Naive thymus-derived CD4-positive, alpha-beta T cell (primary cell): ENCODE measurements at places on chromosomes 5 and 9.

GRCh38 chr5:142181547-142182163 is 73.1 kb downstream of the NDFIP1 start:
- no peak for DNase-seq

DNA sequence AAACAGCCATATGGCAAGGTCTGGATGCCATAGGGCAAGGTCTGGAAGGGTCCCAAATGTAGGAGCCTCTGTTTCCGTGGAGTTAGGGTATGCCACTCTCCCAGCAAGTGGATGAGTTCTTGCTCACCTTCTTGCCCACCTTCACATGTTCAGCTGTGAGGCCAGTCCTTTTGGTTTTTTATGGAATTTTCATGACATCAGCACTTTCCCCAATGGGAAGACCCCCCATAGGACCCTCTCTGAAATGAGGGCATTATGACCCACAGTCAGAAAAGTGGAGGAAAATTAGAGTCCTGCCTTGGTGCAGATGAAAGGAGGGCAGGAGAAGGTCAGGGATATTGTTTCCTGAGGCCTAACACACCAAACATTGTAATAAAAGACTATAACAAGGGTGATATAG is 53.9 kb downstream of the RASA1 start:
- DNase-seq = no peak

- DNase-seq = no peak
Observed at GRCh38 chr5:18749763-18750162, 1115.5 kb downstream of the TAF11L14 start.

DNA sequence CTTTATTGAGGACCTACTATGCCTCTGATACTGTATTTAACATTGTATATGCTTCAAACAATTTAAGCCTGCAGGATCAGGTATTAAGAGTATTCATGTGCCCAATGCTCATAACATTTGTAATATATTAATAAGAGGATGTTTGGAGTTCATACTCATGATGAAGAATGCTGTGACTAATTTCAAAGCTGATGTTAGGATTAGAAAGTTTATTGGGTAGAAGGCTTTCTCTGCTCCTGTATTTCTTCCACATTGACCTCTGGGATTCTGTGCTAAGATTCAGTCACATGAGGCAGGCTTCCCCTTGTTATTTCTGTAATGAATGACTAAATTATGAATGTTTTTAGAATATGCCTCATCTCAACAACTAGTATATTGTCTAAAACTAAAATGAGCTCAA is 456.4 kb downstream of the NFIB start:
- no peak for DNase-seq

GRCh38 chr5:72122602-72123001 is 15.3 kb downstream of the MAP1B start:
- no peak for DNase-seq

DNA sequence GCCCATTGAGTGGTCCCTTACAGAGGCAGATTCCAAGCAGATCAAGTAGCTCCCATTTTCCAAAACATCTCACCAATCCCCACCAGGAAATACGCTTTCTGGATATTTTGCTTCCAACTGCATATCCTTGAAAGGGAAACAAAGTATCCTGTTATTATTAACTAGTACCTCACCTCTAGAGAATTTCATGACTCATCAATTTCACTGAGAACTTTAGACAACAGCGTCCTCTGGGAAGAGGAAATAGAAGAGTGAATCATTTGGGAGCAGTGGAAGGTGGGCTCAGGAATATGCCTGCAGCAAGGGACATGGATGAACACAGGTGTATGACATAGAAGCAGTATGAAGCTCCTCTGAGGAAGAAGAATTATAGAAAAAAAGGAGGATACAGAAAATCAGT is 186.7 kb downstream of the MARCHF11 start:
- no peak for DNase-seq
